Umbilical cord (tissue), 2 donors: ENCODE measurements at places on chromosomes 16 and 17.

DNA sequence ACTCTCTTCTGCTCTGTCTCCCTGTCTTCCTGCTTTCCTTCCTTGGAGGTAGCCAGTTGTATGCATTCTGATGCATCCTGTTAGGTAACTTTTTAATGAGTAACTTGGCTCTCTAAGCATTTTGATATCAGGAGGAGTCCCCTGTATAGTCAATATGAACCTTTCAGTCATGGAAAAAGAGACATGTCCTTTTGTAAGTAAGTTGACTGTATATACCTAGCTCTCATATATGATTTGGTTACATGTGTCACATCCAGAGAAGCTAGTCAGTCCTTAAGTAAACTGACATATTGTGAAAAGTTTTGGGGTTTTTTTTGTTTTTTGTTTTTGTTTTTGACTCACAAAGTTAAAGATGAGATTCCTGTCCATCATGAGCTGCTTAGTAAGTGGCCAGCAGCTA lies 18.8 kb downstream of the UTP18 start:
- no peak for DNase-seq

- peak; percentile 30 for DNase-seq
These were observed 34.1 kb downstream of the TK2 start for GRCh38 chr16:66515596-66516508.

DNA sequence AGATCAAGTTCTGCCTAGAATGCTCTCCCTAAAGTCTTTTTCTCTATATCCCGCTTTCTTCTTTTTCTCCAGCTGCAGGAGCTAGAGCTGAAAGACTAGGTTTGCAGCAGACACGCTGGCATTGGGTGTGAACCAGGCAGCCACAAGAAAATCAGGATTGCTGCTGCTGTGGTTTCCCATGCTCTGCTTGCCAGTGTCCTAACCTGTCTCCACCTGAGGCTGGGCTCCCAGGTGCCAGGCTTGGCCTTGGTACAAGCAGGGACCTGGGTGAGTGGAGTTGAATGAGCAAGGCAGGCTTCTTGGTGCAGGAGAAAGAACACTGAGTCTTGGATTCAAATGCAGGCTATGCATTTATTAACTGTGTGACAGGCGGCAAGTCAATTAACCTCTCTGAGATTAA lies 440.3 kb upstream of the MAF start:
- DNase-seq: no peak

- no peak for DNase-seq
These were observed 77.1 kb upstream of the BRD7 start for GRCh38 chr16:50445621-50446555.

GRCh38 chr16:67882374-67883145 lies 2.1 kb upstream of the NRN1L start:
- no peak for DNase-seq

GRCh38 chr16:85586380-85587104 lies 26.6 kb upstream of the GSE1 start:
- no peak for DNase-seq

- DNase-seq: peak; percentile 83
These were observed 82.5 kb downstream of the ZDHHC7 start for GRCh38 chr16:84928679-84929420.
